ENCODE measurements at places on chromosomes 7 and 10. TPM values are rescaled to one million over a fixed set of nuclear protein-coding genes. Genes with fewer than 3 reads are reported as not detected.

Gene UPK3B
- total RNA-seq = under 0.01 TPM

Gene ZNF804B
- total RNA-seq = not detected

Gene HNRNPA2B1
- total RNA-seq = 65.0 TPM

Gene C10orf105
- under 0.01 TPM for total RNA-seq

Gene CHN2
- 0.33 TPM for total RNA-seq

Gene TRPV6
- total RNA-seq = not detected

Gene TMEM72
- not detected for total RNA-seq

Gene MOGAT3
- not detected for total RNA-seq

Gene NUTM2E
- under 0.01 TPM for total RNA-seq

Gene MMRN2
- total RNA-seq = 2.1 TPM

Gene TMEM229A
- not detected for total RNA-seq

Gene CISD1
- total RNA-seq = 14.4 TPM

Gene SH2B2
- 2.0 TPM for total RNA-seq

Gene KCNIP2
- total RNA-seq = 0.77 TPM

Gene CAMK1D
- 1.5 TPM for total RNA-seq

Gene CACNA2D1
- total RNA-seq = 64.4 TPM

Gene CYP26A1
- not detected for total RNA-seq

Gene GJC3
- total RNA-seq = not detected

Gene AKR1C8
- total RNA-seq = not detected

Gene VWA2
- total RNA-seq = under 0.01 TPM

Gene ADAM22
- total RNA-seq = 0.51 TPM

Gene GDF2
- not detected for total RNA-seq

Gene ZC3HAV1L
- total RNA-seq = 8.5 TPM

Gene PDE6C
- not detected for total RNA-seq

Gene SRGN
- total RNA-seq = 363 TPM

Gene ADAM8
- total RNA-seq = 2.0 TPM

Gene OR2A42
- total RNA-seq = not detected
